ENCODE measurements at places on chromosomes 7 and 10.

DNA sequence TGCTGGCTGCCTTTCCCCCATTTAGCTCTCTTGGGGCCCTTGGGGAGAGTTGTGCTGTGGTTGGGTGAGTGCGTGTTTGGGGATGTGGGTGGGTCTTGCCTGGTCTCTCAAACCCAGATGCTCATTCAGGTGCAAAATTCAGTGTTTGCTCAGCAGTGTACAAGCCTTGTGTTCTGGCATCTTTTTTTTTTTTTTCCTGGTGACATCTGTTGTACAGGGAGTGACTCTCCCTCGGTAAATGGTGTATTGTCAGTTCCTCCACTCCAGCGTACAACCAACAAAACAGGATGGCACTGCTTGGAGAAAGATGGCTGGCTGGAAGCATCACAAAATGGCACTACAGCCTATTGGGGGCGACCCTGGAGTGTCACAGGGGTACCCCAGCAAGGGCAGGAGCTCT lies 75.5 kb downstream of the LRMDA start:
- DNase-seq = no peak

DNA sequence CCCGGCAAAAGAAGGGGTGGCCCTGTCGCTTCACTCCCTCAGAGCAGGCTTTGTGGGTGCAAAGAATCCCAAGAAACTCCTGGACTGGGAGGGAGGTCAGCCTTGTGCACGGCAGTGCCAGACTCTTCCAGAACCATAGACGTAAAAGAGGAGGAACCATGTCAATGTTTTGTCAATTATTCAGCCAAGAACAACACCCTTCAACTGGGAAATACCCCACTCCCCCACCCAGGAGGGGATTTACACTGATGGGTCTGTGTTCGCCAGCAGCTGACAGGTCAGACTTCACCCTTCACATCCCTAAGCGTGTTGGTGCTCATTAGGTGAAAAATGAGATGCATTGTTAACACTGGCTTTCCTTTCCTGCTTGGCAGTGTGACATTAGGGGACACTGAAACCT lies 116.8 kb upstream of the BMPER start:
- DNase-seq = no peak

DNA sequence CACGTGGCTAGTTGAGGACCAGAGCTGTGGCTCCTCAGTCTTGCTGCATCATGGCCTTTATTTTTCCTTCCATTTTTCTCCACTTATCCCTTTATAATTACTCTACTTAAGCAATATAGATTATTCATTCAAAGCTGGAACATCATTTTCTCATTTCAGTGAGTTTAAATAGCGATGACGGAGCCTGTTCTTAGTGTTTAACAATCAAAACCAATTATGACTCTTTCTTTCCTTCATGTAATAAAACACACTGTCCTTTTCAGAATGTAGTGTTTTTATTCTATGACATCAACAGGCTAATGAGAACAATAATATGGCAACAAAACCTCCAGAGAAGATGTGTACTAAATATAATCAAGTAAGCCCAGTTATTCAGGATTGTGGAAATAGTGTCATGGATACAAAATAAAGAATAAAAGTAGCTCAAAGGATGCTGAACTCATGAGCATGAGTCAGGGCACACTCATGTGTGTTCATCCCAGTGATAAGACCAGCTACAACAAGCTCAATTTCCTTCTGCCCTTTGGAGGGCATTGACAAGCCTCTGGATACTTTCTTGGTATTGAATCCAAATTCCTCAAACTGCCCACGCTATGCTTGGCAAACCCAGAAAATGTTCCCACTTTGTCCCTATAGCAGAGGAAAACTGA lies 188.4 kb downstream of the CYP26A1 start:
- no peak for DNase-seq

DNA sequence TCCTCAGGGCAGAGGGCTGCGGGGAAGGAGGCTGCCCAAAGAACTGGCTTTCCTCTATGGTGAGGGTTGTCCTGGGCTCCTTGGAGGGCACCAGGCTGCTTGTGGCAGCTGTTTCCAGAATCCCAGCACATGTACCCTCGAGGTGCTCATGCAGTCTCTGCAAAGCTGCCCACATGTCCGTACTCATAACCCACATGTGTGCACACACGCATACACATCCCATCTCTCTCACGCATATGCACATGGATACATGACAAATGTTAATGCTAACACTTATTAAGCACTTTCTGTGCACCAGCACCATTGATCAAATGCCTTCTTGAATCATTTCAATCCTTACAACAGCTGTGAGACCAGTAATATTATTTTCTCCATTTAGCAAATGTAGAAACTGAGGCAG lies 36.3 kb upstream of the COMTD1 start:
- no peak for DNase-seq

- no peak for DNase-seq
Observed at GRCh38 chr7:117446220-117446815, 19.0 kb upstream of the ASZ1 start.

DNA sequence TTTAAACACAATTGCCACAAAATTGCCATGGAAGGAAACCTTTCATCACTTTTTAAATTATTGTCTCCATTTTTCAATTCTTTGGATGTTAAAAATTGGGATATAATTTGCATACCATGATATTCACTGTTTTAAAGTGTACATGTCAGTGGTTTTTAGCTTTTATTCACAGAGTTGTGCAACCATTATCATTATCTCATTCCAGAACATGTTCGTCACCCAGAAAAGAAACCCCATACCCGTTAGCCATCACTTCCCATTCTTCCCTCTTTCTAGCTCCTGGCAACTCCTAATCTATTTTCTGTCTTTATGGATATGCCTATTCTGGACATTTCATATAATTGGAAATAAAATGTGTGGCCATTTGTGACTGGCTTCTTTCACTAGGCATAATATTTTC lies 260.3 kb upstream of the FERD3L start:
- DNase-seq = no peak

Measured in LoVo (cell line).